ENCODE measurements at places on chromosomes 7 and 10.

DNA sequence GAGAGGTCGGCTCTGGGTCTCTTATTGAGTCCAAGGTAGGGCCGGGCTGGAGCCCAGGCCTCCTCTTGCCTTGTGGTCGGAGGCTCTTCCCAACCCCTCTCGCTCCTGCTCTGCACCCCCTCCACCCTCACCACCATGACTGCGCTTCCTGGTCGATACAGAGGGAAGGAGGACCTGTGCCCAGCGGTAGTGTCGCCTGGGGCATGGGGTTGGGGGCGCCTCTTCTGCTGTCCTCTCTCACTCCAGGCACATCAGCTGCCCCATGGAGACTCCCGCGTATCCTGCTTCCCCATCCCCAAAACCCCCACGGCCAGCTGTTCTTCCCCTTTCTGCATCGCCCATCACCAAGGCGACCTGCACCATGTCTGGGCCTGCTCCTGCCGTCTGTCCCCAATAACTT lies 44.4 kb downstream of the TMEM270 start:
- DNase-seq: no peak

DNA sequence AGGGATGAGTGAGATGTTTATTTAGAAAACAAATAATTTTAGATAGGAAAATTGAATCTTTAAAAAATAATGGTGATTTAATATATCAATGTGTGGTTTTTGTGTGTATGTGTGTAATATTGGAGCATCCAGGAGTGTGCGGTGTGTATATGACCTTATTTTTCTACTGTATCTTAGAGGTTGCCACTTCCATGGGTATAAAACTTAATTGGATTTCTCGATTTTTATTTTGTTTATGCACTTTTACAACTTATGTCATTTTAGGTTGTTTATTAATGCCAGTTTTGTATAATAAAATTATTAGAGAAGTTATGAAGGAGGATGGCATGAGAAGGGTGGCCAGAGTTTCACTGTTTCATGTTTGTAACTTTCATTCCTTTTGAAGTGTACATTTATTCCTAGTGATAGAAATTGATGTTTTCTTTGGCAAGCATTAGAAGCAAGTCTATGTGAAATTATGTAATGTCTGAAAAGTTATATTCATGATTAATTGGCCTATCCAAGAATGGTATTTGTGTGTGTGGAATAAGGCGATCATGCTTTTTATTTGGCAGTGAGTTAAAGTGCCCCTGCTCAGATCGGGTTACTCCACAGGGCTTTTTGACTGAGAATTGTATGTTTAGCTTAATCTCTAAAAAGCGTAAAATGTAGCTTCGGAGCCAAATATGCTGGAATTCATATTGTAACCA lies 110.3 kb downstream of the KAT6B start:
- no peak for DNase-seq

- no peak for DNase-seq
Measured at GRCh38 chr10:1595726-1596125, 141.6 kb downstream of the ADARB2 start.

GRCh38 chr10:129078746-129079145 lies 388.3 kb upstream of the MGMT start:
- DNase-seq: no peak

DNA sequence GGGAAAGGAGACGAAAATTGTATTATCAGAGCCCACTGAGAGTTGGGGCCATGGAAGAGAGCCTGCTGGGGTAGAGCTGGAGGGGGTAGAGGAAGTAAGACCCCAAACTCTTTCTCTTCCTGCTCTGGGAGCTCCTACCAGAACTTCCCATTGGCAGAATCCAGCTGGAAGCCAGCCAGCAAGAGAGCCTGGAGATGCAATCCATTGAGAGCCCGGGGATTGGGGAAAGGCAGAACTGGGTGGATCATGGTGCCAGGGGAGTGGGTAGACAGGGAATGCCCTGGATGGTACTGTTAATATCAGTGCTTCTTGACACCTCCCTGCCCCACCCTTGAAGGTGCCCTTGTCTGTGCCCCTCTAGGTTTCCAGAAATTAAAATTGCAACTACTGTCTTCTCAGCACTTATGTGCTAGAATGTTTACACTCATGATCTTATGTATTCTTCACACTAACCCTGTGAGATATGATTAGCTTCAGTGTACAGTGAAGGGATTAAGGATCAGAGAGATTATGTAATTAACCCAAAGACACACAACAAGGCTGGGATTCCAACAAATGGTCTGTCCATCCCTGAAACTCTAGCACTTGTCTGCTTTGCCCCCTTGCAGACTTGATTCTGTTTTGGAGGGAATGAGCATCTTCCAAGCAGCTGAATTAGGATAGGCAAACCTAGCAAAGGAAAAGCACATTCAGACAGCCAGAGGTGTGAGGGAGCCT lies 154.1 kb downstream of the C10orf105 start:
- DNase-seq: no peak

GRCh38 chr7:131556053-131556908 lies at the start of gene PODXL:
PODXL (minus strand) TSS chr7:131556628; CDS start chr7:131556359, 269 bp downstream.
- DNase-seq: no peak

DNA sequence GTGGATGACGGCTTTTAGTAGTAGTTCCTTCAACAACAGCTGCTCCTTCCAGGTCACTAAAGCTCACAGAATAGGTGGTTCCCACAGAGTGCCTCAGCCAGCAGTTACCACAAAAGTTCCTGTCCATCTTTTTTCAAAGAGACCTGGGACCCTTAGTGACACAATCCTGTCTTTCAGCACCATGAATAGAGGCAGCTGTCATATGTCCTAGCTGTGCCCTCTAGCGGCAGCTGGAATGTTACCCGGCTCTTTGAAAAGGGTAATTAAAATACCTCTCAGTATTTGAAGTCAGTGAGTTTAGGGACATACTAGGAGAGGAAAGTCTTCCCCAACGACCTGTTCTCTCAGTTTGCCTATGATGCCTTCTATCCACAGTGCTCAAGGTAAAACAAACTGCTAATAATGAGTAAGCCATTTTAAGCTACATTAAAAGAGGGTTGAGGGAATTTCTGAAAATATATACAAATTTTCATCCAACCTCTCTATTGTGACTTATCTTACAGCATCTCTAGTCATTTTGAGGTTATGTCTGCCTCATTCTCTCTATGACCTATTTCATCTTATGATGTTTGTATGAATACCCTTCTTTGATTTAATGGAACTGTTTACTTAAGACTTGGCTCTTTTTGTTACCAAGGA lies 290.8 kb downstream of the NXPH1 start:
- DNase-seq: no peak

- DNase-seq: no peak
Measured at GRCh38 chr10:31782701-31783100, 145.9 kb downstream of the ARHGAP12 start.

GRCh38 chr7:38881015-38881414 lies 28.0 kb downstream of the VPS41 start:
- DNase-seq: no peak

DNA sequence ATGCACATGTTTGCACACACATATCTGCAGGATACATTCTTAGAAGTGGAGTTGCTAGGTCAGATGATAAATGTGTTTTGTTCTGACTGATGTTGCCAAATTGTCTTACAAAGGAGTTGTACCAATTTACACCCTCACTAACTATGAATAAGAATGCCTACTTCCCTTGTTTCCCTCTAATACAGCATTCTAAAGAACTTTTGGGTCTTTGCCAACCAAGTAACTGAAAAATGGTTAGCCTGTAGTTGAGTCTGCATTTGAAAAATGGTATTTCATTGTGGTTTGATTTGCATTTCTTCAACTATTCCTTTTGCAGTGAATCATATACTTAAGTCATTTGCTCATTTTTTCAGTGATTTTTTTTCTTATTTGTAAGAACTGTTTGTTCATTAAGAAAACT lies 48.4 kb downstream of the TMEM26 start:
- no peak for DNase-seq

DNA sequence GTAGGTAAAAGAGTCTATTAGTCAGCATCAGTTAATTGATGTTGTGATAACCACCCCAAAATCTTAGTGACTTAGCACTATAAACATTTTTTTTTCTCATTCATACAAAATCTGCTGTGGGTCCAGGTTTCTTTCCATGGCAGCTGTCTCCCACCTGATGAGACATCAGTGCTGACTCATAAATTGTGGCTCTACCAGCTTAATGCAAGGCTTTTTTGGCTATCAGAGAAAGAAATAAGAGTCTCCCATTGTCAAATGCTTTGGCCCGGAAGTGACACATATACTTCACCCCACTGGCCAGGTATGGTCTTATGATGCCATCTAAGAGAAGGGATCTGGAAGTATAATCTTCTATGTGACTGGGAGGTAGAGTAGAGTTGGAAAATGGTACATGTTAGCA lies 14.5 kb downstream of the DNAJB9 start:
- DNase-seq: no peak
